ENCODE measurements at places on chromosomes 6 and 20.

DNA sequence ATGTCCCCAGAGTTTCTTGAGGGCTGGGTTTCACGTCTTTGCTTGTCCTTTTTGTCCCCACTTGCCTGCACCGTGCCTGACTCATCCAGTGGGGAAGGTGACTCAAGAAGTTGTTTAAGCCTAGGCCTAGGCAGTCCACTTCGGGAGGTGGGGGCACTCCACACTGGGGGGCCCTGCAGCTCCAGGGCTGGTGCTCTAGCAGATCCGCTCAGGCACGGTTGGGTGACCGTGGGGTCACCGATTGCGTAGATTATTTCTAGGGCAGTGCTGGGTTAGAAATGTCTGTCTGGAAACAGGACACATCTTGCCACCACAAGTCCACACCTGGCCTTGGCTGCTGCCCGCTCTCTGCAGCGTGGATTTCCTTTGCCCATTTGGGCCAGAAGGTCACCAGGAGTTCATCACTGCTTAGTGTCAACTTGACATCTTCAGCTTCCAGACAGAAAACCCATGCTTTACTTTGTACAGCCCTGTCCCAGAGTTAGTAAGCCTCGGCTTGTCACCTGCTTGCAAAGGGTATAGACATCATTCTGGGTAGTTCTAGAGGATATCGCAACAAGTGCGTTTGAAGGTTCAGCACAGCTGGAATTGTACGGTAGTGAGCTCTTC, 13.6 kb upstream of the C20orf144 start:
- no peak for DNase-seq

- DNase-seq: no peak
Observed at GRCh38 chr20:4683261-4683660, 38.4 kb upstream of the PRND start.

GRCh38 chr20:25238319-25239037, 9.4 kb upstream of the PYGB start:
- no peak for DNase-seq

DNA sequence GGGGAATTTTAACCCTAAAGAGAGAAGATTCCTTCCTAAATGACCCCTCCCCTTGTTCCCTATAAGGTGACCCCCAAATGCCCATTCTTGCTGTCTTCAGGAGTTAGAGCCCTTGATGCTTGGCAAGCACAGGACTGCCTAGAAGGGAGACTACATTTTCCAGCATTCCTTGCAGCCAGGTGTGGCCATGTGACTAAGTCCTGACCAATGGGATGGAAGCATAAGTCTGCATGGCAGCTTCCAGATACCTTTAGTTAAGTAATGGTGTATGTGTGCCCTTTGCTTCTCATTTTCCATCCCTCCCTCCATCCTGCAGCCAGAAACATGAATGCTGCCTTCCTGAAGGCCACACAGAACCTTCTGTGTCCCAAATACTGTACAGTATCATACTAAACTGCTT, 5.5 kb downstream of the BFSP1 start:
- no peak for DNase-seq

- DNase-seq: no peak
Observed at GRCh38 chr20:6646021-6646636, 121.4 kb upstream of the BMP2 start.

DNA sequence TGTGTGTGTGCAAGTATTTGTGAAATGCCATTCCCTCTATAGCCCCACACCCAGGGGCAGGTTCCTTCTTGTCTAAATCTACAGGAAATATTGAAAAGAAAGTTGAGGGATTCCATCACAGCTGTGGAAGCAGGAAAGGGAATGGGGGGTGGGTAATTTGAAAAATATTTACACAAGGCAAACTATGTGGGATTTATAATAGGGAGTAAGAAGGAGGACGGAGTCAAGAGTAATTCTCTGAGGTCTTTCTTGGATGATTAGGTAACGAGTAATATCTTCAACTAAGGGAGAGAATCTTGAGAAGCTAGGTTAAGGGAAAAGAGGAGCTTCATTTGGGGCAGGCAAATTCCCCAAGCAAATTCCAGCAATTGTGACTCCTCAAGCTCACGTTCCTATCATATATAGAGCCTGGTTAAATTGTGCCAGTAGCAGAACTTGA, 113.5 kb upstream of the SGK1 start:
- DNase-seq: no peak
